Stimulated activated CD4-positive, alpha-beta T cell treated with anti-CD3 and anti-CD28 coated beads, TNF-alpha, amount 100 ng/mL, for 24 hours (primary cell): ENCODE measurements at places on chromosomes 11 and 22.

DNA sequence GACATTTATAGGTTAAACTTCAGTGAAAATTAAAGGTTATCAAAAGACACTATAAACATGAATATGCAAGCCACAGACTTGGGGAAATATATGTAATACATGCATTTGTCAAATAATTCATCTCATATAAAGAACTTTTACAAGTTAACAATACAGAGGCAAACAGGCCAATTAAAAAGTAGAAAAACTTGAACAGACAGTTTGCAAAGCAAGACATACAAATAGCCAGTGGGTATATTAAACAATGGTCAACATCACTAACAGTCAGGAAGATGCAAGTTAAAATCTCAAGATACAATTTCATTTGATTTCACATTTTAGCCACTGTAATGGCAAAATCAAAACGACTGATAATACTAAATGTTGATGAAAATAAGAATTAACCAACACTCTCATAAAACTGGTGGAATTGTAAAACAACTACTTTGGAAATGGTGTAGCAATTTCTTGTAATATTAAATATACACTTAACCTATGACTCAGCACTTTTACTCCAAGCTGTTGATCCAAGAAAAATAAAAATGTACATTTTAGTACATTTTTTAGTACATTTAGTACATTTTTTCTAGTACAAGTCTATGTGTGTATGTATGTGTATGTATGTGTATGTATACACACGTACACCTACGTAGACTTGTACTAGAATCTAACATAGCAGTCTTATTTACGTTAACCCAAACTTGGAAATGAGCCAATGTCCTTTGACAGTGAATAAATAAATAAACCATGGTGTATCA, 62.8 kb downstream of the LRRC74B start:
- DNase-seq = no peak

DNA sequence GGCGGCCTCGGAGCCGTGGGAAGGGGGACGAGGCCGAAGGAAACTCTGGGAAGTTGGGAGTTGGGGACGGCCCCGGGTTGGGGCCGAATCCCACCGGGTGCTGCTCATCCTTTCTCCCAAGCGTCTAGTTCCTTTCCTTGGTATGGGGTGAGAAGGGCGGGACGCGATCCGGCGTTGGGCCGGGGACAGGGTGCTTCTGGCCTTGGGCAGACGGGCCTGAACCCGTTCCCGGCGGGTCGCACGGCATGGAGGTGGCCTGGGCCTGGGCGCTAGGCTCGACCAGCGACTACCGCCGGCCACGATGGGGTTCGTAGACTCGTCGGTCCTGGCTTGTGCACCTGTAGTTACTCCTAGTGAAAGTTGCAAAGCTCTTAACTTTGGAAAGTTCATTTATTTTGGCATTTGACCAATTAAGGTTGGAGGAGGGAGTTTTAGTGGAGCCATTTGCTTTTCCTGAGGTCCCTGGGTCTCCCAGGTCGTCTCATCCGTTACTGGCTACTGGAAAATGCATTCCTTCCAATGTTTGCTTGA, 1.0 kb downstream of the SYT9 start:
- DNase-seq = no peak

GRCh38 chr11:1831338-1832210, 3.2 kb upstream of the SYT8 start:
- no peak for DNase-seq

- no peak for DNase-seq
These were observed 96.0 kb upstream of the ARHGAP20 start for GRCh38 chr11:110808248-110808647.

- DNase-seq = no peak
These were observed 11.2 kb downstream of the SLC25A1 start for GRCh38 chr22:19167106-19167869.

DNA sequence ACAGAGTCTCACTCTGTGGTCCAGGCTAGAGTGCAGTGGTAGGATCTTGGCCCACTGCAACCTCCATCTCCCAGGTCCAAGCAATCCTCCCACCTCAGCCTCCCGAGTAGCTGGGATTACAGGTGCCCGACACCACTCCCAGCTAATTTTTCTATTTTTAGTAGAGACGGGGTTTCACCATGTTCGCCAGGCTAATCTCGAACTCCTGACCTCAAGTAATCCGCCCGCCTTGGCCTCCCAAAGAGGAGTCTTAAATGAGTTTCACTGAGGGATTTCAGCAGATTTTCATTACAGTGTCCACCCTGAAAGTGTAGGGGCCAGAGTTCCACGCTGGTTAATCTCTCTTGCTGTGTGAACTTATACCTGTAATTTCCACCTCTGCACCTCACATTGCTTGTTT, 412 bp upstream of the RPS3 start:
- DNase-seq = no peak

DNA sequence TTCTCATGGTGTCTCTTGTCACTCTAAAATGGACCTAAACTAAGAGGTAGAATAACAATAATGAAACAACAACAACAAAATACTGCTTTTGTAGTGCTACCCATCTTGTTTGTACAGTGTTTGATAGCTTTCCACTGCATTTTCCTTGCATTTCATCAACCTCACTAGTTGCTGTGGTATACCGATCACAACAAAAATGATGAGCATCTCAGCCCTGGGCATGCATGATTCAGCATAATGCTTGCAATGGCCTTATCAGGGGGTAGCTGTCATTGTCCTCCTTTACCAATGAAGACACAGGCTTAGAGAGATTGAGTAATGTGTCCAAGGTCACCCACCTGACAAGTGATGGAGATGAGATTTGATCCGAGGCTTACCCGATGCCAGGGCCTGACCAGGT, 682.5 kb downstream of the NTM start:
- no peak for DNase-seq

- DNase-seq = no peak
These were observed 16.9 kb downstream of the TSPAN32 start for GRCh38 chr11:2318707-2319106.

- DNase-seq = no peak
These were observed 15.9 kb downstream of the SMIM38 start for GRCh38 chr11:69171476-69172240.

DNA sequence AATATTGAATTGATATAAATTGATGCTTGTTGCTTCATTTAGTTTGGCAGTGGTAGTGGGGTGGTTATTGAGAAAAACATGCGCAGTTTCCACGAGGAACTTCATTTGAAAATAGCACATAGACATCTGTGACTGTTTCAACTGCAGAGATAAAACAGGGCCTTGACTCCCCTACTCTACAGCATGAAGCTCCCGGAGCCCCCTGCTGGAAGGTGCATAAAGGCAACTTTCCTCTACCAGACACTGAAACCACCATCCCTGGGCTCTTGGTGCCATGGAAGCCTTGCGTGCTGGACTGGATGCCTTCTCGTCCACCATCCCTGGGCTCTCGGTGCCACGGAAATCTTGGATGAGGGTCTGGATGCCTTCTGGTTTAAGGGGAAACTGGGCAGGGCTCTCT, 195.9 kb downstream of the CSNK2A3 start:
- DNase-seq = peak; percentile 27

GRCh38 chr11:70505331-70505731, 107.0 kb downstream of the CTTN start:
- DNase-seq = no peak

- no peak for DNase-seq
These were observed 60.2 kb downstream of the PDHX start for GRCh38 chr11:34976496-34977088.

GRCh38 chr11:47051217-47051616, 114.7 kb downstream of the CSTPP1 start:
- no peak for DNase-seq

GRCh38 chr11:133829566-133829965, 15.7 kb downstream of the SPATA19 start:
- DNase-seq = no peak

DNA sequence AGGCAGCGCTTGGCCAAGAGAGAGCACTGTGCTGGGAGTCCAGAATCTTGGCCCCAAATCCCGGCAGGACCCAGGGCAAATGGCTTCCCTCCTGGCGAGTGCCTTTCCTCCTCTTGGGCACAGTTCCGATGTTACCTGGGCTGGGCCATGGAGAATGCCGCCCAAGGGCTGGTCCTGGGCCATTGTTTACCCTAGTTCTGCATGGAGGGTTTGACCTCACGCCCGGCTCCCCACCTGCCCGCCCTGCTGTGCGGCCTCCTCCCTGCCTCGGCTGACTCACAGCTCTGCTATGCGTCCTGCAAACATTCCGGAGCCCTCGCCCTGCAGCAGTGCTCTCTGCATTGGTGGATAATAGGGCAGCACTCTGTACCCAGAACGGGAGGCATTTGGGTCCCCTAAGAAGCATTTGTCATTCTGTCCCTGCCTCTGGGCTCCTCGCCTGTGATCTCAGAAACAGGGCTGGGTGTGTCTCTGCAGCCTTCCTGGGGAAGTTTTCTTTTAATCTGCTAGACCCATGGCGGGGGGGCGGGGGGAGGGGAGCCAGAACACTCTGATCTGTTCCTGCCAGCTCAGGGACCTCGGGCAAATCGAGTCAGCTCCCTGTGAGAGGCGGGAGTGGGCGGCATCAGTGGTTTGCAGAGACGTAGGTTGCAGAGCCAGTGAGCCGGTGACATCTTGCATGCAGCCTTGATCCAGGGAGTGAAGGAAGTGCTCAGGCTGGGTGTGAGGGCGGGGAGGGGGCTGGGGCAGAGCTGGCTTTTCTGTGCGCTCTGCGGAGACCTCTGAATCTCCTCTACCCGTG, 32.9 kb upstream of the SMIM38 start:
- peak; percentile 63 for DNase-seq

DNA sequence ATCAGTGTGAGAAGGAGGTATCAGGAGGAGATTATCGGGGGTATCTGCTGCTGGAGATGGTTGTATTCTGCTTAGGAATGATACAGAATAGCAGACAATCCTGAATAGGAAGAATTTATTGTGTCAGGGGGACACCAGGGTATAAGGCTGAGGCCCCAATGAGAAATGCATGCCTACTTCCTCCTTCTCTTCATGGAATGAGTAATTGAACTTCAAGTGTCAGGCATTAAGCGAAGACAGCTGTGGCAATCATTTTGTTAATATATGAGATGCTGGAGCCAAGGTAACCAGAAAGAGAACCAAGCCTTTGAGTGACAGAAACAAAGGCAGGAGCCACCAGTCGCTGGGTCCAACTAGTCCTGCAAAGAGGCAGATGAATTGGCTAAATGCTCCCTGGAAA, 49.1 kb downstream of the KIRREL3 start:
- no peak for DNase-seq

DNA sequence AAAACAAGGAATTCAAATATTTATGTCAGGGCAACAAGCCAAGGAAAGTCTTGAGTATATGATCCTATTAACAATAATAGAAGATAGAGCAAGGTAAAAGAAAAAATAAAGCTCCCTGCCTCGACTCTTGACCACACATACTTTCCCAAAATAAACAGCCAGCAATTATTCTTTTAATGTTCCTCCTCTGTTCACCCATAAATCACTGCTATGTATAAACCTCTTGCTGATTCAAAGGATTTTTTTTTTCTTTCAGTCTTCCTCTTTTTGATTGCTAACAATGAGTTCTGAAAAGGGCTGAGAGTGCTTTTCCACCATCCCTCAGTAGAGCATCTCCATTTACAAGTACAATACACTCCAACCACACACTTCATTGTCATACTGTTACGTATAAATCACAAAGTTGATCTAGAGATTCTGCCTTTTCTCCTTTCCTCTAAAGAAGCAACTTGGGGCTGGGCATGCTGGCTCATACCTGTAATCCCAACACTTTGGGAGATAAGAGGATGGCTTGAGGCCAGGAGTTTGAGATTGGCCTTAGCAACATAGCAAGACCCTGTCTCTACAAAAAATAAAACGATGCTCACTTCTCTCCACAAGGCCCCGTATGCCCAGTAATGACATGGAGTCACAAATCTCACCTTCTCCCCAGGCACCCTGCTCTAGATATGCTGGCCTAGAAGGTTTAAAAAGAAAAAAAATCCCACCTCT, 24.0 kb downstream of the RAB30 start:
- no peak for DNase-seq

DNA sequence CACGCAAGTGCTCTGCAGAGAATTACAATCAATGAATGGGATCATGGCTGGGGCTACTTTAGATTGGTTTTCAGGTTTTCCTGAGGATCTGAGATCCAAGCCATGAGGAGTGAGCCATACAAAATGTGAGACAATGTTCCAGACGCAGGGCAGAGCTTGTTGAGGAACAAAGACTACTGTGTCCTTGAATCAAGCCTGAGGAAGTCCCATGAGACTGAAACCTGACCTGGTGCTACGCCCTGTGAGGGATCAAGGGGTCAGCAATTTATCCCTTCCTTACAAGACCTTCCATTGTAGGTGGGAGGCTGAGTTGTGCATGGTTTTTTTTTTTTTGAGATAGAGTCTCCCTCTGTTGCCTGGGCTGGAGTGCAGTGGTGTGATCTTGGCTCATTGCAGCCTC, 2.1 kb downstream of the INCENP start:
- DNase-seq = no peak

DNA sequence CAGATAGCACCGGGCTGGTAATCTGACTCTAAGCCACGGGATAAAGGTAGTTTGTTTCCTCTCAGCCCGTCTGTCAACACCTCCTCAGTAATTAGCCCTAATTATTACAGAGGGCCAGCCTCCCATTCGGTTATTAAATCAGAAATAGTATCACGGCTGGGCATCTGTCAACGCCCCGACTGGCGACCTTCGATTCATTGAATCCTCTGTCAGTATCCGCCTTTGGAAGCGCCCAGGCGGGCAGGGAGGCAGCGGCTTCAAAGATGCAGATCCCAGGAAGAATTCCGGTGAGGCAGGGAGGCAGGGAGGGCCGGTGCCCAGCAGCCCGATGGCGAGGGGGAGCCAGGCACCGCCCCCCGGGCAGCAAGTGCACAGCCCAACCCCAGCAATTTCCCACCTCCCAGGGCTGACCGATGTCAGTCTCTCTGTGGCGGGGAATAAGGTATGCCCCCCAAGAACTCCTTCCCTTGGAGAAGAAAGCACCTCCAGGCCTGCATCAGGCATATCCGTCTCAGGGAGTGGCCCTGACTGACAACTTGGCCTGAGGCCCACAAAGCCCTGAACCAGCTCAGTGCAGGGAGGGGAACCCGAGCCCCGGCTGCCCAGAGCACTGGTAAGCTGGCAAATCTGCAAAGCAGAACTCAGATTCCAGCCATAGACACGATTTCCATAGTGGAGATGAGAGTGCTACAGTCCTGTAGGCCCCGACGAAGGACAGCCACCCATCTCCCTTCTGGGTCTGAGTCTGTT, 11.4 kb downstream of the GNB1L start:
- DNase-seq = no peak

GRCh38 chr11:60121264-60121663, 32.8 kb downstream of the MS4A2 start:
- no peak for DNase-seq

- no peak for DNase-seq
These were observed 140.8 kb downstream of the TBC1D22A start for GRCh38 chr22:46902998-46903916.

DNA sequence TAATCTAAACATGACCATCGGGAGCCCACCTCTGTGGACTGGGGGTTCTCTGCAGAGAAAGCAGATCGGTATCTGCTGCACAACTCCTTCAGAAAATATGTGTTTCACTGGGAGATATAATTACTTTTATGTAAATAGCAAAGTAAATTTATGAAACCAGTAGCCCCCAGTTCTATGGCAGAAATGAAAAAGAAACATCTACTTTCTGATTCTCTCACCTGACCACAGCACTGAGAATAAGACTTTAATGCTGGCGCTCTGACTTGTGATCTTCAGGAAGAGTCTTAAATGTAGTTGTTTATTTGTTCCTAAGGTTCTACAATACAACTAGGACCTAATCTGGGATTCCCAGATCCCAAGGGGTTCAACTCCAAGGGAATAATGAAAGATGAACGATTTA, 518.0 kb downstream of the DLG2 start:
- DNase-seq = no peak
